ENCODE measurements at places on chromosomes 2 and 18.

- no peak for DNase-seq
Observed at GRCh38 chr2:10490806-10491291, 42.7 kb upstream of the ODC1 start.

GRCh38 chr2:238155761-238156694, 2.7 kb upstream of the ERFE start:
- DNase-seq = no peak

DNA sequence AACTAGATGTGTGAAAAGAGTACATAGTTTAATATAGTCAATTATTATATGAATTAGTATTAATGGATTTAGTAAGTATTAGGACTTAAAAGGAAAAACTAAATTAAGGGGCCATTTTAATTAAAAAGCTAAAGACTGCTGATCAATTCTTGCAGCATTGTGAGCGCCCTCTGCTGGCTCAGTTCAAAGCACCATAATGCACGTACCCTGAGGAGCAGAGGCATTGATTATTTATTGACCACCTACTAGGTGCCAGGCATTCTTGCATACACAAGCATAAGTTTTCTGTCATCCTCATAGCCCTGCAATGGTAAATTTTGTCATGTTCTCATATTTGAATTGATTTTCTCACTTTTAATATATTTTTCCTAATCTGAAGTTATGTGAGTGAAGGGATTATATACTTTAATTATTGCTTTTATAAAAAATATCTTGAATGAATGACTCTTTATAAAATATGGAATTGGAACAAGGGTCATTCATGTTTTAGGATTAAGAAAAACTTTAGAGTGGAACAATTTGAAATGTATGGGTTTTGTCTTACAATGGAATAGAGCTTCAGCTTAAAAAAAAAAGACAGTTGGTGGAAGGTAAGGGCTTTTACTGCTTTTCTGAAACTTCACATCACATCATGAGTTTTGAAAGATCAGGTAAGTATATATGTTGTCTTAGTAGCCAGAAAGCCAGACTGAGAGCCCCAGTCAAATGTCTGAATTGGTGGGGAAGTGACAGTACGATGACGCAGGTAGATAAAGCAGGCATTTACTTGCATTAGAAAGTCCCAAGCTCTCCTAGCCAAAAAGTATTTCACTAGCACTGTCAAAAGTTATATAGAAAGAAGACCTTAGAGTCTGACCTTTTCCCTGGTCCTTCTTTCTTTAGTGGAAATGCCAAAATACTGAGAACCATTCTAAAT, 9.7 kb downstream of the ITGA4 start:
- DNase-seq = peak; percentile 85

- DNase-seq = no peak
Observed at GRCh38 chr2:11873356-11874154, 127.1 kb downstream of the LPIN1 start.

GRCh38 chr2:101199251-101199791, 48.1 kb upstream of the TBC1D8 start:
- no peak for DNase-seq

GRCh38 chr2:239908308-239908707, 116.8 kb downstream of the NDUFA10 start:
- DNase-seq = no peak

GRCh38 chr18:25726298-25726697, 364.1 kb downstream of the SS18 start:
- DNase-seq = no peak

- DNase-seq = no peak
Observed at GRCh38 chr18:24486684-24487083, 26.2 kb downstream of the HRH4 start.

- no peak for DNase-seq
Observed at GRCh38 chr2:200041639-200042038, 86.3 kb downstream of the MAIP1 start.

GRCh38 chr18:74714791-74715190, 117.1 kb downstream of the ZNF407 start:
- DNase-seq = no peak

- DNase-seq = no peak
Observed at GRCh38 chr2:232959139-232959538, 53.9 kb downstream of the NGEF start.

DNA sequence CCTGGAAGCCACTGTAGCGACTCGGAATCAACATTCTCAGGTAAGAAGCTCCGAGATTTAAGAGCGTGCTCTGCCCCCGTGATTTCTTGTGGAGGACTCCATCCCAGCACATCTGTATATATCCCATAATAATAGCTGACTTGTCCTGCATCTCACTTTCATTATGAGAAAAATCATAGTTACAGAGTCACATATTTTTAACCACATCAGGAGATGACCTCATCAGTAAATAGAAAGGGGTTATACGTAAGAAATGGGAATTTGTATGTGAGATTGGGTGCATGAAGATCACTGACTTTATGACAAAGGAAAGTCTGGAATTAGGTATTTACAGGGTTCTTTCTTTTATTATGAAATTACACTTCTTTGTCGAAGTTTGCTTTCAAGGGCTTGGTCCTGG, 16.4 kb upstream of the TMEM18 start:
- no peak for DNase-seq

DNA sequence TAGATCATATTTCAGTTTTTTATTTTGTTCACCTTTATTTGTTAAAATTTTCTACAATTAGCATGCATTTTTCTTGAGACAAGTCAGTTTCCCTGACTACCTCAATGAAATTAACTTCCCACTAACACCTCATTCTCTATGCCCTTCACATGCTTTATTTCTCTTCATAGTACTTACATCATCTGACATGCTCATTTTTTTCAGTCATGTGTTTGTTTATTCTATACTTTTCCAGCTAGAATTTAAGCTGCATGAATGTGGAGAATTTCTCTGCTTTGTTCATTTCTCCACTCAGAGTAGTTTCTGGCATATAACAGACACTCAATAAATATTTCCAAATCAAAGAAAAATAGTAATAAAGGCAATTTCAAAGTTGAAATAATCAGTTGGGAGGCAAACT, 78.9 kb upstream of the SCN7A start:
- no peak for DNase-seq

DNA sequence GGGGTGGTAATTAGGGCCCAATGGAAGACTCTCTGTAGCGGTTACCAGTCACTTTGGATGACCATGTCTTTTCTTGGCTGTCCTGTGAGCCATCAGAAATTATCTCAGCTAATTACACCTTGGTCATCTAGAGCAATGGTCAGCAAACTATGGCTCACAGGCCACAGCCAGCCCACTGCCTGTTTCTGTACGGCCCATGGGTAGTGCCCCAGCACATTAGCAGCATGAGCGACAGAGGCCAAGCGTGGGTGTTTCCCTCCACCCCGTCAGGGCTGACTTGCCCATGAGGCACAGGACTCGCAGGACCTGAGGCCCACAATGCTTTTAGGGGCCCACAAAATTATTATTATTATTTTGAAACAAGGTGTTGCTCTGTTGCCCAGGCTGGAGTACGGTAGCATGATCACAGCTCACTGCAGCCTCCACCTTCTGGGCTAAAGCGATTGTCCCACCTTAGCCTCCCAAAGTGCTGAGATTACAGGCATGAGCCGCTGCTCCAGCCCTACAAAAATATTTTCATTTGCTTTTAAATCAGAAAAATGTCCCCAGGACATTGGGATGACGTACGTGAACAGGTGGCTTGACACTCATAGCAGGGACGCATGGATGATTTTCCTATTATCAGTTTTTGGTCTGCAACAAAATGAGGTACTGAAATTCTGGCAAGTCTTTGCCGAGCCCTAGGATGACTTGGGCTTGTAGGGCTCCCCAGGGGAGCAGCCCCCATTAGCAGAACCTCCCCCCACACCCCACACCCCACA, 29.3 kb upstream of the CEP68 start:
- no peak for DNase-seq

GRCh38 chr18:13051950-13052349, 60.8 kb downstream of the CEP192 start:
- no peak for DNase-seq

DNA sequence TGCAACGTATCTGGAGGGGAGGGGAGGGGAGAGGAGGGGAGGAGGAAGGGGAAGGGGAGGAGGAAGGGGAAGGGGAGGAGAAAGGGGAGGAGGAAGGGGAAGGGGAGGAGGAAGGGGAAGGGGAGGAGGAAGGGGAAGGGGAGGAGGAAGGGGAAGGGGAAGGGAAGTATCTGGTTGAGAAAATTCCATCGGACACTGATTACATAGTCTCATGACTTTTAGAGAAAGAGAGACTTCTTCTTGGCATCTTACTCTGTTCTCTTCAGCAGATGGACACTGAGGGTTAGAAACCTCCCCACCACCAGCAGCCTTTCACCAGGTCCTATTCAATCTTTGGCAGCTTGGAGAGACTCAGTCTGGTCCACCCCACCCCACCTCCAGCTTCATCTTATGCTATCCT, 296.3 kb downstream of the TNS1 start:
- no peak for DNase-seq

- no peak for DNase-seq
Observed at GRCh38 chr2:105521176-105521575, 122.3 kb upstream of the FHL2 start.

GRCh38 chr2:35356332-35356731, 999.2 kb upstream of the CRIM1 start:
- no peak for DNase-seq

DNA sequence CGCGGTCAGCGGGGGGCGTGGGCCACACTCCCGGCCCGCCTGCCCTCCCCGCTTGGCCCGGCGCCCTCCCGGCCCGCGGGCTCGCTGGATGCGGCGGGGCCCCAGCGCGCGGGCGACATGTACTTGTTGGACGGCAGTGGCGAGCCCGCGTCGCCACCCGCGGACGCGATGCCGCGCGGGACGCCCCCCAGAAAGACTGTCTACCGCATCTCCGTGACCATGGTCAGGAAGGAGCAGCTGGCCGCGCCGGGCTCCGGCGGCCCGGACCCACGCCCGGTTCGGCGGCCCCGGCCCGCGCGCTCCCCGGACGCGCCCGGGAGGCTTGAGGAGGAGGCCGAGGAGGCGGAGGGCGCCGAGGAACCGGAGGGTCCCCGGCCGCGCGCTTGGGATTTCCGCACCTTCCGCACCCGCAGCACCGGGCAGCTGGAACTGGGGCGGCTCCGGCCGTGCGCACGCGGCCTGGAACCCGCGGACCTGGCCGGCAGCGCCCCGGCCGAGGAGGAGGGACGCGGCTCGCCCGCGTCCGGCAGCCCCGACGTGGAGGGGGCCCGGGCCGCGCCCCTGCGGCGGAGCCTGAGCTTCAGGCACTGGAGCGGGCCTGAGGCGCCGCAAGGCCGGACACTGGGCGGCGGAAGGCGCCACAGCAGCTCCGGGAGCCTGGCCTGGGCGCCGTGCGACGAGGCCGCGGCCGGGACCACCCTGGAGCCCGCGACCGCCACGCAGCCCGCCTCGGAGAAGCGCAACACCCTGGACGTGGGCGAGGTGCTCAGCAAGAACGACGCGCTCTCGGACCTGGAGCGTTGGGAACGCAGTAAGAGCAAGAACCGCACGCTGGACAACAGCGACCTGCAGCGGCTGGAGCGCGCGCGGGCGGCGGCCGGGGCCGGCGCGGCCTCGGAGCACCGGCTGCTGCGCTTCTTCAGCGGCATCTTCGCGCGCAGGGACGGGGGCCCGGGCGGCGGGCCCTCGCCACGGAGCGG, 176.4 kb downstream of the AGAP1 start:
- no peak for DNase-seq

- peak; percentile 88 for DNase-seq
Observed at GRCh38 chr2:113175042-113175628, 1.4 kb downstream of the PSD4 start.

DNA sequence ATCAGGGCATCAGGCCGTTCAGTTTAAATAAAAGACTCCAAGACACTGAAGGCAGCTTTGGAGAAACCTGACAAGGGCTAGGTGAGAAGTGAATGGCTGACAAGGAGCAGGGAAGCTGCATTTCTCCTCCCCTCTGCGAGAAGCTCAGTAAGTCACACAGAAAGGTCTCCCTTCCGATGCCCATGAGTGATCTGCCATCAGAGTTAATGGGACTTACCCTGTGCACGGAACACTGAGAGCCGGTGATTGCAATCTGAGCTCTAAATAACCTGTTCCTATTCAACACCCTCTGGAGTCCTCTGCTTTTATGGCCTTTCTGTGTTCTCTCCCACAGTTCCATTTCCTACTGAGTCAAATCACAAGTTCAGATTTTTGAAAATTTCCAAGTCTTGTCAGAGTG, 322.2 kb upstream of the MYT1L start:
- DNase-seq = no peak

DNA sequence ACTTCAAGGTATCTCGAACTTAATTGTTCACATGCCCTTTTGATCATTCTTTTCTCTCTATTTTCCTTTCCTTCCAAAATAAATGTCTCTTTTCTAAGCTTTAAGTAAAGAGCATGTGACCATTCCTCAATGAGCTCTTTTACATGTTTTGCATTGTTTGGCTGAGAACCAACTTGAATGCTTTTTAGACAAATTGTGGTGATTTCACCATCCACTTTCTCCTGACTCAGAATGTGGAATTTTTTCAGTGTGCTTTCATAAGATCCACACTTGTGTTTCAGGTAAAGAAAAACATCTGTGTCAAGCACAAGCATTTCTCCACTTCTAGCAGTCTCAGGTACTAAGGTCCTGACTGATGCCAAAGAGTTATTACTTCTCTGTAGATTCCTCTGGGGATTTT, 10.7 kb downstream of the RBM43 start:
- DNase-seq = no peak

- DNase-seq = no peak
Observed at GRCh38 chr2:187078297-187078696, 229.3 kb upstream of the ZSWIM2 start.
